Cardiac fibroblast (primary cell): ENCODE measurements at places on chromosomes 11 and 22.

DNA sequence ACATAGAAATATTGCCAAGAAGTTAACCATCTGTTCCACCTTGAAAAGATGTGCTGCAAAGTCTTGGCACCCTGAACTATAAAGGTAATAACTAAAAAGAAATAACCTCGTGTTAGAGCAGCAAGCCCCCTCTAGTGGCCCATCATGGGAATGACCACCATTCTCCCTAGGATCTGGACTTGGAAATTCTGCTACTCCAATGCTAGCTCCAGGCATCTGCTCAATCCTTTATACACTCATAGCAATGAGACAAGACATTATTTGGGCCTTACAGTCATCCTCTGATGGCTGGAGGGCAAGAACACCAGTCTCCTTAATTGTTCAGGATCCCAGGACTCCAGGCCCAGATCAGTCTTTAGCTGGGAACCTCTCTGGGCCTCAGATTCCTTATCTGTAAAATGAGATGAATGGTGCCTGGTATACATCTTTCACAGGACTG is 76.0 kb downstream of the CWC15 start:
- DNase-seq, result peak; percentile 70

DNA sequence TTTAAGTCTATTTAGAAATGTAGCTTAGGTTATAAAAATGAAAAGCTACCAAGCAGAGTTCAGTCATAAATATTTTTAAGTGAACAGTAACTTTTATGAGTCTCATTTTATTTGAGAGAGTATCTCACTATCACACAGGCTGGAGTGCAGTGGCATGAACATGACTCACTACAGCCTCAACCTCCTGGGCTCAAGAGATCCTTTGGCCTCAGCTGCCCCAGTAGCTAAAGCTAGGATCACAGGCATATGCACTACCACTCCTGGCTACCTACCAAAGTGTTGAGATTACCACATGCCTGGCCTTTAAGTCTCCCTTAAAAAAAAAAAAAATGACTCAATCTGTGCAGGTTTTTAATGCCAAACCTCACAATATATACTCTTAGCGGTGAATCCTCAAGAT is 34.7 kb upstream of the CLNS1A start:
- peak; percentile 94 for DNase-seq

DNA sequence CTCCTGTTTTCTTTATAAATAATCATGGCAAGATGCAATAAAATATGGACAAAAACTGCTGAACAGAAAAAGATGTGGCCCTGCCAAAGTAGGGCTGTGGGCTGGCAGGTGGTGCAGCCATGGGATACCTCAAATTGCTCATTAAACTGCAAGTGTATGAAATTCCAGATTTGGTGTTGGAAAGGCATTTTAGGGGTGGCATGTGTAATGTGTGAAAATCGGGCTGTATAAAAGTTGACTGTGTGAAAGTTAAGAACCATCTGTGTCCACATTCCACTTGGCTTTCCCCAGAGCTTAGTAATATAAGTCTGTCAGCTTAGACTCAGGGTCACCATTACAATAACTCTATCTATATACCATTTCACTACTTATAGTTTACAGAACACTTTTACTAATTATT is 34.8 kb upstream of the FZD4 start:
- no peak for DNase-seq

- no peak for DNase-seq
These were observed 21.7 kb upstream of the ARHGAP8 start for GRCh38 chr22:44730490-44731356.

- DNase-seq, result no peak
These were observed 117.8 kb downstream of the SERGEF start for GRCh38 chr11:17894929-17895658.

DNA sequence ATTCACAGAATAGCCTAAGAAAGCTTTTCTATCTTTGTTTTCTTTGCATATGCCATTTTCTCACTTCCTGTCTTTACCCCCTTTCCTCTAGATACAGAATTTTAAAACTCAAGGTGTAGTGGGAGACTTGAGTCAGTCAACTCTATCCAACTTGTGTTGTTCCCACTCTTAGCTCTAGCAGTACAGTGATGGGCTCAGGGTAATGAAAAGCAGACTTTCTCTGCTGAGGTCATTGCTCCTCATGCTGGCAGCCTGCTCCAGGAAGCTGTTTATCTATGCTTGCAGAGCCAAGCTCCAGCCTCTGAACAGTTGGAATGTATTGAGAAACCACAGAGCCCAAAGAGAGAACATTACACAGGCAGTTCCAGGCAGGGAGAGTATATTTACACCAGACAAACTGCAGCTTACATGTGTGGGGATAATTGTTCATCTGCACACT is 68.1 kb downstream of the CSTPP1 start:
- DNase-seq, result peak; percentile 95

DNA sequence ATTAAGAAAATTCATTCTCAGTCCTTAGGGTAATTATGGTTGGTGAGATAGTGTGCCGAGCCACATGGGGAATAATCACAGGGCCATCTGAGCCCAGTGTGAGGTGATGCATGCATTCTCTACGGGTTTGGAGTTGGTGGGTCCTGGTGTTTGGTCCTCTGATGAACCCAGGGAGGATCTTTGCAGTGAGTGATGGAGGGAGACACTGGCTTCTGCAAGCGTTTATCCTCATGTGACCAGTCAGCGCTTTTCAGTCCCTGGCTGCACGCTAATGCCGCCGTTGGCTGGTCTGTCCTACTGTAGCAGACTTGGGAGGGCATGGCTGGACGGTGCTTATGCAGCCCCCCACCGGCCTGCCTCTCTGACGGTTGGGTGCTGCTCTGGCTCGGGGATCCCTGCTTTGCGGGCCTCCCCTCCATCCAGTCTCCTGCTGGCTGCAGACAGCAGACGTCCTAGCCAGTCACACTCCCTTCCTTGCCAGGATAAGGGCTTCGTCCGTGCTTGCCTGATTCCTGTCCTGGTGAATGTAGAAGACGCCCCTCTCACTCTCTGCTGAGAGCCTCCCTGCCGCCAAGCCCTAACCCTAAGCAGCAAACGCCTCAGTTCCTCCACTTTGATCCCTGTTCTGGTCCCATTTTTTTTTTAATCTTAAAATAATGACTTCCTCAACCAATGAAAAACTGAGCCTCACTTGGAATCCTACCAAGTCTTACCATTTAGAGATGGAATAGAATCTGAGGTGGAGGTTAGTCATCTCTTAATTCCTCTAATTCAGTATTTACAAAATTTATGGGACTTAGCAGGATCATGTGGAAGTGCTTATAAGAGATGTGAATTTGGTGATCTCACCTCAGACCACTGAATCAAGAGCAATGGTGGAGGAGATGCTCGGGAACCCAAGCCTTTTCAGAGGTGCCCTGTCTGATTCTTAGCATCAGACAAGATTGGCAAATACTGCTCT is 143.7 kb upstream of the SORL1-AS1 start:
- peak; percentile 9 for DNase-seq

GRCh38 chr22:29587938-29588699 is 7.2 kb upstream of the NIPSNAP1 start:
- DNase-seq, result peak; percentile 92

- DNase-seq, result peak; percentile 29
These were observed 3.3 kb downstream of the A4GALT start for GRCh38 chr22:42717197-42717928.

GRCh38 chr22:24726848-24727217 is 47.7 kb downstream of the PIWIL3 start:
- DNase-seq, result no peak

DNA sequence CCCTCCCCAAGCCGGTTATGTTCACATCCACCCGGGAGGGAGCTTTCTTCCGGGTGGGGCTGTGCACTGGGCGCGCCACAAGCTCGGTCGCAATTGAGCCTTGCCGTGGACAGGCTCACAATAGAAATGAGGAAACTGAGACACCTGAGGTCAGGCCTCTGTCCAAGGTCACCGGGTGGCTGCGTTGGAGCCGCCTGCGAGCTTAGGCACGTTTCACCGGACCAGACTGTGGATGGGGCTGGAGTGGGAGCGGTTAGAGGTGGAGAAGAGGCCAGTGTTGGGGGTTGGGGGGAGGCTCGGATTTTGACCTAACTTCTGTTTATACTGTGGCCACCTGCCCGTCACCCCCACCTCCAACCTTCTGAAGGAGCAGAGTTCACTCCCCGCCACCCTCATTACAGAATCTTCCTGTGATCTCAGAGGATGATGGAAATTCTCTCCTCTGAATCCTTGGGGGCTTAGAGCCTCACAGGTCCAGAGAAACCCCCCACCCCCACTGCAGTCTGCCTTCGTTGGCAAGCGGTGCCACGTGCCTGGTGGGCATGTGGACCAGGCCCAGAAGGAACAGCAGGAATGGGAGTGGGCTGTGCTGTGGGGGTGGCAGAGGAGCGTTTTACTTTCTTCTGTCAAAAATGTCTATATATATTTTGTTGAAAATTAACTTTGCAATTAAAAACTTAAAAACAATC is 631 bp upstream of the NPTXR start:
- no peak for DNase-seq

GRCh38 chr11:33334627-33335026 is 77.4 kb downstream of the HIPK3 start:
- no peak for DNase-seq

GRCh38 chr11:119338318-119338890 is 2.3 kb downstream of the C1QTNF5 start:
- peak; percentile 76 for DNase-seq

GRCh38 chr11:73295241-73295995 is 12.7 kb upstream of the ARHGEF17 start:
- peak; percentile 78 for DNase-seq

- DNase-seq, result no peak
These were observed 1.2 kb downstream of the LIF start for GRCh38 chr22:30245181-30245984.

DNA sequence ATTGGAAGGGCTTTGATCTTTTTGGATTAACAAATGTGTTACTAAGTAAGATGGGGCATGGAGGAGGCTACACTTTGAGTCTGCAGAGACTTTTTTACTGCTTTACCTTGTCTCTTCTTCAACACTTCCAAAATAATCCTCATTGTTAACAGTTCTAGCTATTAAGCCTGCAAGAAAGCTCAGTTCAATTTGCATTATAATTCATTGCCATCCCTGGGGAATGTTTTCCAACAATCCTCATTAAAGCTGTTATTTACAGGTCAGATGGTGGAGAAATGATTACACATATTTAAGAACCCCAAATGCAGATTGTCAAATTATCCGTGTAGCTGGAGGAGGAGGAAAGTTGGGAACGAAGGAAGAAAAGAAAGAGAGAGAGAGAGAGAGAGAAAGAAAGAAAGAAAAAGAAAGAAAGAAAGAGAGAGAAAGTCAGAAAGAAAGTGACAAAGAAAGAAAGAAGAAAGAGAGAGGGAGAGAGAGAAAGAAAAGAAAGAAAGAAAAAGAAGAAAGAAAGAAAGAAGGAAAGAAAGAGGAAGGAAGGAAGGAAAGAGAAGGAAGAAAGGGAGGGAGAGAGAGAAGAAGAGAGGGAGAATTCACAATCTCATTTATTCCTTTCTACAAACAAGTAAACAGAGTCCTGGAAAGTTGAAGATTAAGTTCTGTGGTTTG is 443.9 kb downstream of the INSC start:
- DNase-seq, result no peak

DNA sequence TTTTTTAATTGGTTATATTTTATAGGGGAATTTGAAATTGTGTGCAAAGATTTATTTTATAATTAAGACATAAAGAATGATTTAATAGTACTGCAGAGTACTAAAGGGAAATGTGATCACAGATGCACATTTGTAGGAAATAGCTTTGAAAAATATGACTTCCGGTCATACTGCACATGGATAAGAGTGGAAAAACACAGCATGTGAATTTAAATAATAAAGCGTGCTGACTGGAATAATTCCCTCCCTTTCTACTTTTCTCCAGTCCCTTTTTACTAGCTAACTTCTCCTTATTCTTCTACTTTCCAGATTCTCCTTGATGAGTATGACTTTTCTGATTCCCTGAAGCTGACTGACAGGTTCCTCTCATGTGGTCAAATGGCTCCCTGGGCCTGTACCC is 238.4 kb upstream of the CTSC start:
- no peak for DNase-seq

DNA sequence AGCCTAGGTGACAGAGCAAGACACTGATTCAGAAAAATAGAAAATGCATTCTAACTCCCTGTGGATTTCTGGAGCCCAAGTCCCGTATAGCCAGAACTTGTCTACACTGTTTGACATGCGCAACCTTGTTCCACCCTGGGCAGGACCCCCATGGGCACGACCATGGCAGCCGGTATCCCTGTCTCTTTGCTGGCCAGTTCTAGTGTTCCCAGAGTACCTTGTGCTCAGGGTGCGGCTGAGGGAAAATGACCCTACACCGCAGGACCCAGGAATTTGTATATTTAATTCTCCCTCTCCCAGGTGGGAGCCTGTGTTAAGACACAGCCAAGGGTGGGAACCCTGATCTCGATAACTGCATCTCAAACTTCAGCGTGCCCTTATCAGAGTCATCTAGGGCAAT is 36.7 kb upstream of the RIC3 start:
- DNase-seq, result no peak

GRCh38 chr11:71065841-71066240 is 186.5 kb downstream of the SHANK2 start:
- DNase-seq, result no peak

GRCh38 chr11:69044111-69045013 is 4.4 kb upstream of the TPCN2 start:
- peak; percentile 72 for DNase-seq

GRCh38 chr11:68263444-68264035 is 8.2 kb downstream of the C11orf24 start:
- no peak for DNase-seq

DNA sequence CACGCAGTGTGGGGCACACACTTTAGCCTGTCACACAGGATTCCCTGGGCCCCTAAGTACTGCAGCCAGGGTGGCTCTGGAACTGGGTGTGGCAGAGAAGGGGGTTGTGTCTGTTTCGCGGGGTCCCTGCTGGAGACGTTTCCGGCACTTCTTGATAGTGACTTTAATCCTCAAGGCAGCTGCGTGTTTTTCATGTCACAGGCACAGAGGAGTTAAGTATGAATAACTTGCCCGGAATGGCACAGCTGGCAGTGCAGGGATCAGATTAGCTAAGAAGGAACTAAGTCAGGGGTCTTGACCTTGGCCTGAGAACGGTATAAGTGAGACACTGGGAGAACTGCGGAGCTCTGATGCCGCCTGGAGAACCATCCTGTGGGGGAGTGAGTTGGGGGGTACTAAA is 7.5 kb upstream of the KRTAP5-7 start:
- no peak for DNase-seq

- DNase-seq, result no peak
These were observed 58.2 kb upstream of the DRD2 start for GRCh38 chr11:113533425-113533698.

DNA sequence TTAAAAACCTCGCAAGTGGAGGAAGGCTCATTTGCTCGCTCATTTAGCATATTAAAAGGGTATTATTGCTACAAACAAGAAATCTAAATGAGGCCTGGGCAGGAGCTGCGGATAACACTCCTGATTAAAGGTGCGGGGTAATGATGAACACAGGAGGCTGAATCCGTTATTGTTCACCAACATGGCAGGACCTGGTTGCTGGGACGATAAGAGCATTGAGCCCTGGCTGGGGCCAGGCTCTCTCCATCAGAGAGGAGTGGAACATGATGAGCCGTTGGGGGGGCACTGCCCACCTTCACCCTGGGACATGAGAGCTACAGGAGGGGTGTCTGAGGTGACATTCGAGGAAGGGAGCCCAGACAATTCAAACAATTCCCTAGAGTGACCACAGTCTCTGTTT is 211.7 kb downstream of the NXPE2 start:
- no peak for DNase-seq
